Stimulated activated CD4-positive, alpha-beta T cell treated with anti-CD3 and anti-CD28 coated beads, TNF-alpha, amount 100 ng/mL, for 4 hours (primary cell): ENCODE measurements at places on chromosomes 4 and X.

GRCh38 chrX:112846187-112846586 is 5.6 kb upstream of the AMOT start:
- no peak for DNase-seq

DNA sequence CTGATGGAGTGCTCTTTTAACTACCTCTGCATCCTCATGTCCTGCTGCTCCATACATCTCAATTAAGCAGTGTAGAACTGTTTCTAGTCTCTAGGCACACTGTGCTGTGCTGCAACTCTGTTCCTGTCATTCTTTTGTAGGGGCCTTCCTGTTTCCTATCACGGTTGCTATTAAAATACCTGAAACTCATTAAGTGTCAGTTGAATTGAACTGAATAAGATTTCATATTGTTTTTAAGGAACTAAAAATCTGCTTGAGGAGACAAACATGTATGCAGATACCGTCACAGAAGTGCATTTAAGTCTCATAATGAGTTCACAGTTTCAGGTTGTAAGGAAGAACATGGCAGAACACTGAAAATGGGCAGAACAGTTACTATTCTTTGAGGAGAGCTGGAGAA is 170.1 kb downstream of the LARP7 start:
- no peak for DNase-seq

DNA sequence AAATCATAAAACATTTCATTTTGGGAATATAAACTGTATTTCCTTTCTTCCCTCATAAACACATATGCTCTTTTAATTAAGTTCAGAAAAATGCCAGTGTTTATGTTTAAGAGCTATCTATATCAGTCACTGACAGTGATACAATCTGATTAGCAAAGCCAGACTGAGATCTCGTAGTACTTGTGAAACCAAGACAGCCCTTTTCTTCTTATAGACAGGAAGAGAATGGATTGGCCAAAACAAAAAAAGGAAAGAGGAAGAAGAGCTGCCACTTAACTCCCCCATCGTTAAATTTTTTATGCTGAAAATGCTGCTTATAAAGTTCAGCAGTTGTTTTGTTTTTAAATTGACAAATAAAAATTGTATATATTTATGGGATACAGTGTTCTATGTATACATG is 87.4 kb downstream of the PLAC1 start:
- DNase-seq, result no peak

DNA sequence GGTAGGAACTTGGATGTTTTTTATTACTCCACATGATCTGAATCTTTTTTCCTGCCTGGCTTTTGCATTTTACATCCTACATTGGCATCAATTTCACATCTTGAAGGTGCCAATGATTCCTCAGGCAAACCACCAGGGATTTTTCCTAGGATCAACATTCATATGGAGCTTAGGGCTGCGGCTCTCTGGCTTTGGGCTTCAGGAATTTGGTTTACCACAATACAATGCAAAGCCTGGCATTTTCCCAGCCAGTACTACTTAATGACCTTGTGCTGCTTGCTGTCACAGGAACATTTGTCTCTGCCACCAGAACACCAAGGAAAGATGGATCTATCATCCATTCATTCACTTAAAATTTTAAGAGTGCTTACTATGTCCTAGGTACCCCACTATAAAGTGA is 180.7 kb downstream of the PDGFC start:
- no peak for DNase-seq
